ENCODE measurements at places on chromosomes 1 and 21.

- no peak for DNase-seq
Measured at GRCh38 chr1:156214024-156214748, 1.4 kb downstream of the PMF1 start.

GRCh38 chr1:196535727-196536126 lies 72.5 kb downstream of the KCNT2 start:
- peak; percentile 36 for DNase-seq

DNA sequence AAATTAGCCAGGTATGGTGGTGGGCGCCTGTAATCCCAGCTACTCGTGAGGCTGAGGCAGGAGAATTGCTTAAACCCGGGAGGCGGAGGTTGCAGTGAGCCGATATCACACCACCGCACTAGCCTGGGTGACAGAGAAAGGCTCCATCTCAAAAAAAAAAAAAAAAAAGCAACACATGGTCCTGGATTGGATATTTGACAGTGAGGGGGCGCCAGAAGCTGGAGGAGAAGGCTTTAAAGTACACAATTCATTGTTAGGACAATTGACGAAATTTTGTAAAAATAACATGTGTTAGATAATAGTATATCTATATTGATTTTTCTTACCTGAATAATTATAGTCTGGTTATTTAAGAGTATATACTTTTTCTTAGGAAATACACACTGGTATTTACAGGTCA lies 50.2 kb upstream of the USP25 start:
- DNase-seq, result no peak

DNA sequence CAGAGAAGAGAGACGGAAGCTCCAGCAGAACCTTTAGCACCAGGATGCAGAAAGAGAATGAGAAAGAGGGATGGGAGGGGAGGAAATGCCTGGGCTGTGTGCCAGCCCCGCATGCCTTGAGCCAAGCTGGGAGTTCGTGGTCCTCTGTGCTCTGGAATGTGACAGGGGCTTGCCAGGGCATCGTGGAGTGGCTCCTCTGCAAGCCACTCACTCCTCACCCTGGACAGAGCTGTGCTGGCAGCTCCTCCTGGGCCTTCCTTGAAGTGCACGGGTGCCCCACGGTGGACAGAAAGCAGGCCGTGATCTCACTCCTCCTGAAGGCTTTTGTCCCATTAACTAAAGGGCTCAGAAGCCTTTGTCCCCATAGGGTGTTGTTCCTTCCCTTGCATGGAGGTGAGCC lies 34.8 kb upstream of the PRELP start:
- no peak for DNase-seq

DNA sequence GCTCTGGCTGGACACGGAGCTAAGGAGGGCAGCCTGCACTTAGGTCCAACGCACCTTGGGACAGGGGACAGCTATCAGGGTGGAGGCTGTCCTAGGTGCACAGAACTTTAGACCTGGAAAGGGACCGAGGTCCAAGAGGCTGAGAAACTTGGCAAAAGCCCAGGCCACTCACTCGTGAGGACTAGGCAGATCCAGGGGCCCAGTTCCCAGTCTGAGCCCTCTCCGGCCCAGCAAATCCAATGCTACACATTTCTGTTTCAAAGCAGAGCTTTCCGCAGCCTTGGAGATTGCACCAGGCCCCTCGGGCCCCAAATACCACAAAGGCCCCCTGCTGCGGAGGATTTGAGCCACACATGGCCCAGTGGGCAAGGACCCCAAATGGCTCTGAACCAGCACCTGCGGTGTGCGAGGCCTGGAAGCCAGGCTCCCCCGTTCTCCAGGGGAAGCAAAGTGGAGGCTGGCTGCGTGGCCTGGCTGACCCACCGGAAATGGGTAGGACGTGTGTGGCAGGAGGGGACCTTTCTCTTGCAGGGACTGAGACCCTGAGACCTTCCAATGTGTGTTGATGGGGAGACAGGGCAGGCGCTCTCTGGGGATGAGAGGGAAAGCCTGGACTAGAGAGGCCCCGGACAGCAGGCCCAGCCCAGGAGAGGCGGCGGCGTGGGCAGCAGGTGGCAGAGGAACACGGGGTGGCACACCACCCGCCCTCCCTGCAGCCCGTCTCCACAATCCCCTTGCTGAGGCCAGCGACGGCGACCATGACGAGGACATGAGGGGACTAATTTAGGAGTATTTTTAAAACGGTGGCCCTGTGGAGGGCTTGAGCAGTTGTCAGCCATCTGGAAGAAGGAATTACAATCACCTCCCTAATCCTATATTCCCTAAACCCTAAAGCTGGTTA lies 118.7 kb downstream of the CASZ1 start:
- no peak for DNase-seq

DNA sequence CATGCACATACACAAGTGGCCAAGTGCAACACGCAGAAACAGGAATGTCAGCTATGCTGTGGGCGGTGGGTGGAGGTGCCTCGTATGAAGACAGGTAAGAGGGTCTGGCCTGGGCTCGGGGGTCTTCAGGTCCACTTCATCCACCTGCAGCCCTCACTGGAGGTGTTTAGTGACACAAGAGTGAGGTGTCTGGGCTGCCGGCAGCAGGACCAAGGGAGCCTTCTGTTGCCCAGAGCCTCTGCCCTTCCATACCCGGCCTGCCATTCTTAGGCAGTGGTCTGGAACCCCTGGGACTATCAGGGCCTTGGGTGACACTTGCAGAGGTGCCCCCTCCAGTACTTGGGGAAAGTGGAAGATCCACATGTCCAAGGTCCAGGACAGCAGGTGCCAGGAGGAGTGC lies 21.7 kb upstream of the ACTRT2 start:
- DNase-seq, result no peak

DNA sequence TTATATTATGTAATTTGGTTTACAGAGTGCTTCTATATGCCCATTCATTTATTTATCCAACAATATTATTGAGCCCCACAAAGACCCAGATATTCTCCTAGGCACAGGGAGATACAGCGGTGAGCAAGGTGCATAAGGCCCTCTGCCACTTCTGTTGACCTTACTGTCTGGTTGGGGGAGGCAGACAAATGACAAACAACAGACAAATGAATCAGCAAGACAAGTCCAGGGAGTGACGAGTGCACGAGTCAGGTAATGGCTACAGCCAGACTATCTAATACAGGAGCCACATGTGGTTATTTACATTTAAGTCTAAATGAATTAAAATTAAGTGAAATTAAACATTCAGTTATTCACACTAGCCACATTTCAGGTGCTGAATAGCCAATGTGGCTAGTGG lies 22.0 kb upstream of the BCAR3 start:
- DNase-seq, result no peak

All from type B pancreatic cell (in vitro differentiated cells).